Endodermal cell (in vitro differentiated cells): ENCODE measurements at places on chromosomes 6 and 20. TPM values are rescaled to one million over a fixed set of nuclear protein-coding genes. Genes with fewer than 3 reads are reported as not detected.

Gene RXRB
- 25.8 to 34.1 TPM (median 27.2 TPM) in 3 replicates for total RNA-seq

Gene TRIM38
- 3.9 to 4.4 TPM (median 4.2 TPM) in 3 replicates for total RNA-seq

Gene SKIC2
- 75.2 and 95.8 TPM in 2 replicates for total RNA-seq

Gene DDRGK1
- total RNA-seq = 52.3 and 55.0 TPM in 2 replicates

Gene PPT2
- 51.1 to 53.1 TPM (median 52.7 TPM) in 3 replicates for total RNA-seq

Gene PAK5
- 0.14 to 0.22 TPM (median 0.21 TPM) in 3 replicates for total RNA-seq

Gene TMEM200A
- 5.3 to 6.5 TPM (median 6.4 TPM) in 3 replicates for total RNA-seq

Gene FYN
- total RNA-seq = 69.0 to 96.4 TPM (median 93.8 TPM) in 3 replicates

Gene ENPP5
- total RNA-seq = 12.8 to 13.9 TPM (median 12.9 TPM) in 3 replicates

Gene TAF11
- 32.9 to 50.4 TPM (median 46.9 TPM) in 3 replicates for total RNA-seq

Gene LY6G6D
- total RNA-seq = not detected in 2 replicates

Gene HLA-DRB1
- total RNA-seq = 14.6 and 17.6 TPM in 2 replicates

Gene ECT2L
- total RNA-seq = not detected in 2 replicates

Gene COL11A2
- total RNA-seq = 1.4 to 2.8 TPM (median 2.3 TPM) in 3 replicates

Gene CST2
- total RNA-seq = 1.2 TPM in 1 of 3 replicates, not detected in the others

Gene FAM83B
- total RNA-seq = 13.1 to 28.9 TPM (median 13.4 TPM) in 3 replicates

Gene HCRTR2
- 0.40 TPM in 1 of 3 replicates, not detected in the others for total RNA-seq
